ENCODE measurements at places on chromosomes 5 and 9.

DNA sequence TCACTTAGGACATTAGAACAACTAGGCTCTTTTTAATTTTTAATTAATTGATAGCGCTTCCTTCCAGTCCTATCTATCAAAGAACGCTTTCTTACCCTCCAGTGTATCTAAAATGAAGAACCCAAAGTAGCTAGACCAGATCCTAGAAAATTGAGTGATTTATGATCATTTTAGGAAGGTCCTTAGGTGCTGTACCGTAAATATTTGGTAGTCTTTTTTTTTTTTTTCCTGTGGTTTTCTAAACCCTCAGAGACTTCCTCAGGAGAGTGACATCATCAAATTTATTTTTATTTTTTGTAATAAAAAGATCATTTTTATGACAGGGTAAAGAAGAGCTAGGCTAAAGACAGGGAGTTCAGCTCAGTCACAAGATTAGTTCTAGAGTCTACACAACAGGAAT is 197.4 kb downstream of the WDR70 start:
- DNase-seq: no peak

- peak; percentile 49 for DNase-seq
Observed at GRCh38 chr9:272251-273213, 57.9 kb downstream of the DOCK8 start.

GRCh38 chr5:32233220-32233695 is 59.1 kb upstream of the GOLPH3 start:
- no peak for DNase-seq

- DNase-seq: no peak
Observed at GRCh38 chr9:33445389-33446239, 1.8 kb downstream of the AQP3 start.

GRCh38 chr5:150263801-150264621 is 25.6 kb downstream of the CAMK2A start:
- DNase-seq: no peak

GRCh38 chr5:75235711-75236110 is 967 bp downstream of the ANKRD31 start:
- no peak for DNase-seq

DNA sequence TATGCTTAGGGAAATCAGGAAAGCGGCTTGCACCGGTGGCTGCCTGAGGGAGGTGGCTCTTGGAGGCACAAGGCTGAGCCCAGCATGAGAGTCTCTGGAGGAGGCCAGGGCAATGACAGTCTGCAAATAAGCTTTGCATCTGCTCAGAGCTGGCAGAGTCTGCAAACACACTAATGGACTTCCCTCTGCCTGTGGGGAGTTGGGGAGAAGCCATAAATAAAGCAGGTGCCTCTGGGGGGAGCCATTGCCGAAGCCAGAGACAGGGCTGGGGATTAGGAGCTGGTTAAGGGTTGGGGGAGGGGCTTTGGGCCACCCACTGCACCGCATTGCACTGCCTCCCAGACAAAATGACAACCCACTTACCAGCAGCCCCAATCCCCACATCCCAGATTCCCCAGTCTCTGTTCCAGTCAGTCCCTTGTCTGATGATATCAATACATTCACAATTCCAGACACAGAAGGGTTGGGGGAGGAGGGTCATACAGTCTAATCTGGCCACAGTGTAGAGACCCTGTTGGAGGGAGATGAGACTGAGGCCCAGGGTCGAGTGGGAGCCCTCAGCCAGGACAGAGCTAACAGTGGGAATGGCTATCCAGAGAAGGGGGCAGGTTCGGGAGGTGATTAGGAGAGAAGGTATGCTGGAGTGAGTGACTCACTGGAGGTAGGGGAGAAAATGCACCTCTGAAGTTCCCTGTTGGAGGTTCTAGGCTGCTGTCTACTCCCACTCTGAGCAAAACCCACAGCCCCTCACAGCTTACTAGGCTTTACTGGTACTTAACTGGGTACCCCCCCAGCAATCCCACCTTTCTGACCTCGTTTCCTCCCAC is 53.7 kb downstream of the PAX5 start:
- DNase-seq: no peak

GRCh38 chr5:115424030-115424429 is 120.5 kb downstream of the FEM1C start:
- no peak for DNase-seq

- DNase-seq: no peak
Observed at GRCh38 chr5:89090037-89090436, 207.1 kb upstream of the MEF2C start.

- no peak for DNase-seq
Observed at GRCh38 chr5:151224372-151224771, 480 bp upstream of the CCDC69 start.

GRCh38 chr9:134964271-134965055 is 46.8 kb upstream of the FCN1 start:
- DNase-seq: no peak

GRCh38 chr5:142360051-142360498 is 35.3 kb upstream of the SPRY4 start:
- DNase-seq: no peak

- DNase-seq: no peak
Observed at GRCh38 chr5:172172912-172173563, 15.0 kb downstream of the STK10 start.

- DNase-seq: no peak
Observed at GRCh38 chr9:26132746-26133312, 454.6 kb upstream of the TUSC1 start.

DNA sequence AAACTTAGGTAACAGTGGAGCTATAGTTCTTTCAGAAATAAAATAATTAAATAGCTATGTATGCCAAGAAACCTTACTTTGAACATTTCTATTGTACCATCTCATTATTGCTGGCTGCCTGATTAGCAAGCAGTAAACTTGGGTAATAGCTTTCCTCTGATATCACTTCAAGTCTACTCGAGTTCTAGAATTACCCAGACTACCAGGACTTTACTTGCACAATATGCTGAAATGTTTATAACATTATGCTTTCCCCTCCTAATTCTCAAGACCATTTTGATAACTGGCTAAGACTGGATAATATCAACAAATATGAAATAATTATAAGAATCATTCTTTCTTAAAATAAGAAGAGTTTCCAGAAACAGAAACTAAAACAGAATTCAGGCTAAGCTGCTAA is 512.6 kb downstream of the RAB3C start:
- DNase-seq: no peak

- DNase-seq: no peak
Observed at GRCh38 chr5:56840597-56840996, 25.2 kb downstream of the MAP3K1 start.

- DNase-seq: no peak
Observed at GRCh38 chr9:129938291-129938979, 103.2 kb downstream of the USP20 start.
